Esophagus muscularis mucosa (tissue), 4 donors: ENCODE measurements at places on chromosomes 3 and 15. TPM values are rescaled to one million over a fixed set of nuclear protein-coding genes. Genes with fewer than 3 reads are reported as not detected.
A peak's percentile ranks its signal among the peaks of the same experiment; 100 is the strongest.

The C3orf70 gene
- 34.9 TPM for total RNA-seq

The IL12A gene
- 2.4 TPM for total RNA-seq

The SLC38A3 gene
- not detected for total RNA-seq

The SLC22A13 gene
- total RNA-seq = not detected

The CCR3 gene
- total RNA-seq = not detected

The TOPAZ1 gene
- not detected for total RNA-seq

The FBLN2 gene
- total RNA-seq = 135 TPM

The SEMA3B gene
- 37.4 TPM for total RNA-seq

The CFAP100 gene
- not detected for total RNA-seq

GRCh38 chr15:80873366-80873952 is 94.3 kb downstream of the CEMIP start:
- no peak for DNase-seq

DNA sequence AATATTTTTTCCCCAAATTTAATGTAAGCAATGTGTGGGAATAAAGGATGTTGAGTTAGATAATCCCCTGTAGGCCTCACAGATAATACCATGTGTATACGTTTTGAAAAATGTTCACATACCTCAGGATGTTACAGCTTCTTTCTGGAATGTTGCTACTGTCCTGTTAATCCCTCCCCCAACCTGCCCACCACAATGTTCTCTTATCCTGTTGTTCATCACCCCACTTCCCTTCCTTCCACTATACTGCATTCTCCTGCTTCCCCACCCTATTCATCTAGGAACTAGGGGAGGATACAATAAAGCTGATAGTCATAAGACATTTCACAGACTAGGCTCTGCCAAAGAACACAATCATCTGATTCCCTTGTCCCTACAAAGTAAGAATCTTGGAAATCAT is 92.1 kb downstream of the IGF2BP2 start:
- no peak for DNase-seq

- no peak for DNase-seq
Observed at GRCh38 chr3:98843266-98843959, 58.1 kb downstream of the DCBLD2 start.

DNA sequence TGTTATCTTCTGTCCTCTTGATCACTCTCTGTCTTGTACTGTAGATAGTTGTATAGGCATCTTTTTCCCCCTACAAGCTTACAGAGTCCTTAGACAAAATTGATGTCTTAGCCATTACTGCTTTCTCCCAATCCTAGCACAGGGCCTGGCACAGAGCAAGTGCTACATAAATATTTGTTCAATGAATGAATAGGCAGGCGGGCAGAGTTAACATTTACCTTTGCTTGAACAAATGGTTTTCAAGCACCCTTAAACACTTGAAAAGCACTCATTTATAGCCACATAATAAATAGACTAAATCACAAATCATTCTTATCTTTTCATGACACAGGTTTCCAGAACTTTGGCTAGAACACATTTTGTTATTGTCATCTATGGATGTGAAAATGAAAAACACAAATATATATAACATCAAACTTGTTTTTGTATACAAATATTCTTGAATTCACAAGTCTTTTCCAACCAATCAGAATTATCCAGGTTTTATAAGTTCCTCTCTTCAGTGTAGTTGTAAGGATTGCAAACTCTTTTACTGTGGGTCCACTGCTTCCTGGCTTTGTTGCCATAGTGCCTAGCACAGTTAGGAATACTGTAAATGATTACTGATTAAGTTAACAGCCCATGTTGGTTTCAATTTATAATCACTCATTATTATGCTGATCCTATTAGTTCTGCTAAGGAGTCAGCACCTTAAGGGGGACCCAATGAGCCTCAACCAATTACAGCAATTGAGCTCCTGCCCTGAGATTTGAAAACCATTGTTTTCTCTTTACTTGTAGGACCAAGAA is 61.9 kb downstream of the ISL2 start:
- no peak for DNase-seq

- DNase-seq = no peak
Observed at GRCh38 chr15:66599536-66600239, 33.9 kb upstream of the LCTL start.

GRCh38 chr15:37891766-37892368 is 42.6 kb upstream of the TMCO5A start:
- DNase-seq = no peak

DNA sequence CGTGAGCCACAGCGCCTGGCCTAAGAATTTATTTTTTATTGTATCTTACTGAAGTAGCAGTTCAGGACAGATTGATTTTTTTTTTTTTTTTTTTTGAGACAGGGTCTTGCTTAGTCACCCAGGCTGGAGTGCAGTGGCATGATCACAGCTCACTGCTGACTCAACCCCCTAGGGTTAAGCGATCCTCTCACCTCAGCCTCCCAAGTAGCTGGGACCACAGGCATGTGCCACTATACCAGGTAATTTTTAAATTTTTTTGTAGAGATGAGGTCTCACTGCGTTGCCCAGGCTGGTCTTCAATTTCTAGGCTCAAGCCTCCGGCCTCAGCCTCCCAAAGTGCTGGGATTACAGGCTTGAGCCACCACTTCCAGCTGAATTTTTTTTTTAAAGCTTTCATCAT is 99.8 kb upstream of the HERC1 start:
- no peak for DNase-seq

DNA sequence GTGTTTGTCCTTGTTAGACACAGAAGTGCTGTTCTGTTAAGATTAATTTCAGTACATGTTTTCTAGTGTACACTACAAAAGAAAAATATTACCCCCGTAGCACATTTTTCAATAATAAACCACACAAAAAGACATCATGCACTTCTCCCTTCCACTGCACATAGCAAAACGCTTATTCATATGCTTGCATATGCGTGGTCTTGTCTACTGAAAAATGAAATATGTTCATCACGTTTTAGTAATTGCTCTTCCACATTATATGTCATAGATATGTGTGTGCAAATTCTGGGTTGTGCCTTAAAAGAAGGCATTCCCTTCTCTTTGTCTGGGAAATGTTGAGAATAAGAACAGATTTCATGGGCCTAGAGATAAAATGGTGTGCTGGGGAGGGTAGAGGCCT is 353.9 kb downstream of the NSUN3 start:
- DNase-seq = no peak

GRCh38 chr3:146250449-146251382 is at the start of gene PLSCR4:
Gene PLSCR4 (minus strand): TSS chr3:146251105. CDS start chr3:146222071, 29,034 bp downstream.
- peak; percentile 95 for DNase-seq

- no peak for DNase-seq
Observed at GRCh38 chr3:105927741-105928140, 58.9 kb upstream of the CBLB start.

- peak; percentile 81 for DNase-seq
Observed at GRCh38 chr3:32454111-32454510, 48.5 kb downstream of the CMTM6 start.

GRCh38 chr3:186700267-186700666 is 16.9 kb upstream of the KNG1 start:
- no peak for DNase-seq

DNA sequence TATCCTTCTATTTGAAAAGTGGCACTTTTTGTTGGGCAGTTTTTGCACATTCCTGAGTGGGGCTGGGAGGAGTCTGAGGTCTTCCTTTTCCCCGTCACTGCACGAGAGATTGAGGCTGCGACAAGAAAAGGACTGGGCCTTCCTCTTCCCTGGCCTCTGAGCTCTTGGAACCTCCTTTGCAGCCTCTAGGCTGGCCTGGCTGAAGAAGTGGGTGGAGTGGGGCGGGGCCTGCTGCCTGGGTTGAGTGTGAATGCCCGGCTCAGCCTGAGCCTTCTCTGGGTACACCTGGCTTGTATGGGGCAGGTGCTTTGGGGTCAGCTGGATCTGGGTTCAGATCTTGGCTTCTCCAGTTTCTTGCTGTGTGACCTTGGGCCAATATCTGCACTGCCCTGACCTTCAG is 43.1 kb downstream of the PLXNA1 start:
- no peak for DNase-seq

DNA sequence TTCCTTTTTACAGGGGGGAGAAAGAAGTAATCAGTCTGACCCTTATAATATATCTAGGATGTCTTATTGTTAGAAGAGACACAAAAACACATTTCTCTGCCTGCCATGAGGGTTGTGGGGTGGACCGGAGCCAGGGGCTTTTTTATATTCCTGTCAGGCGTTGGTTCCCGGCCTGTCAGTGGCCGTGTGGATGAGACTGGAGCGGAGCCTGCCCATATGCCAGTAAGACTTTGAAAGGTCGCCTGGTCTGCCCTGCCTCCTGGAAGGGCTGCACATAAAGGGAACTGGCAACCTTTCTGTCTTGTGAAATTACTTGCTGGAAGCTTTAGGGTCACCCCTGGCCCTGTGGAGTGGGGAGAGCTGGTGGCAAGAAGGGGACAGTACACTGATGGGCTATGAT is 34.7 kb downstream of the MAP3K13 start:
- peak; percentile 12 for DNase-seq

- no peak for DNase-seq
Observed at GRCh38 chr3:100702082-100702979, 7.0 kb upstream of the TFG start.

DNA sequence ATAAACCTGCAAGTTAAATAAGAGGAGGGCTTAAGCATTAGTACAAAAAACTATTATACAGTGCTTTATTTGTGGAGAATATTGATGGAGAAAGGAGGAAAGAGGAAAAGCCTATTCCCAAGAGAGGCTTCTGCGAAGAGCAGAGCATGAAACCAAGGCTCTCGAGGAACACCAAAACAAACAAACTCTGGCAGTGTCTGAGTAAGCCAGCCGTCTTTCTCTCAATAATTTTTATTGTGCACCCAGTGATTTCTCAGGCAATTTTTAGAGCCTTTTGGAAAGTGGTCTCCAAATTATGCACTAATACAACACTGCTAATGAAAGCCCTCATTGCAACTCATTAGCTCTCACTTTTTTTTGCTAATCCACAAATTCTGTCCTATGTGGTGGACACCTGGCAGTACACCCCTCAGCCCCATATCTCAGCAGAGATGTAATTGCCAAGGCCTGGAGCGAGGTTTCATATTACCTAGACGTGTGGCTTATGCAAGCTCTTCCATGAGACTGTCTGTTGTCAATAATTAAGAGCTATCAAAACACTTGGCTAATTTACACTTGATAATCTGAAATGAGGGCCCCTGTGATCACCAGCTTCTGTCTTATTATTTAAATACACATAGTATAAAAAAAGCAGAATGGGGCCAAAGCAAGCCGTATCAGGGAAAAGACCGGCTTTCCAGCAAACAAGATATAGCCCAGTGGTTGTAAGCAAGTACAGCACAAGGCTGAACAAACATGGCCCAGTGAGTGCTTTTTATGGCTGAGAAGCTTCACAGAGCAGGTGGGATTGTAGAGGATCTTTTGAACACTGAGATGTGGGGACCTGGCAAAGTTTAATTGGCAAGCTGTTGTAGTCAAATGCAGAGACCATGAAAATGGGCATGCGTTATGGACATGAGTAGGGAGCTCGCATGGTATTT is 216.9 kb downstream of the ROBO2 start:
- DNase-seq = no peak

GRCh38 chr15:69067296-69067695 is 52.8 kb downstream of the NOX5 start:
- DNase-seq = no peak

DNA sequence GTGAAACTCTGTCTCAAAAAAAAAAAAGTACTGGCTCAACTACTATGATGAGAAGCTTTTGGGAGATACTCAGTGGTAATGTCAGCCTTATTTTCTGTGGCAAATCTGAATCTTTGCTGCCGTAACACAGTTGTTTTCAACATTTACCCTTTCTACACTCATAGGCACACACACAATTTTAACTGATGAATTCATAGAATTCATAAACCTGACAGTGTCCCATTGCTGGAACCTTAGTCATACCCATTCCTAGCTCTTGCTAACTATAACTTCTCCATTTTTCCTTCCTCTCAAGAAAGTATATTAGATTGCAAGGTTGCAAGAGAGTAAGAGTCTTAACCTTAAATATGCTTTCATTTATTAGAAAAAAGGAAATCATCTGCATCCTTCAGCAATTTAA is 496.6 kb downstream of the FHIT start:
- no peak for DNase-seq

DNA sequence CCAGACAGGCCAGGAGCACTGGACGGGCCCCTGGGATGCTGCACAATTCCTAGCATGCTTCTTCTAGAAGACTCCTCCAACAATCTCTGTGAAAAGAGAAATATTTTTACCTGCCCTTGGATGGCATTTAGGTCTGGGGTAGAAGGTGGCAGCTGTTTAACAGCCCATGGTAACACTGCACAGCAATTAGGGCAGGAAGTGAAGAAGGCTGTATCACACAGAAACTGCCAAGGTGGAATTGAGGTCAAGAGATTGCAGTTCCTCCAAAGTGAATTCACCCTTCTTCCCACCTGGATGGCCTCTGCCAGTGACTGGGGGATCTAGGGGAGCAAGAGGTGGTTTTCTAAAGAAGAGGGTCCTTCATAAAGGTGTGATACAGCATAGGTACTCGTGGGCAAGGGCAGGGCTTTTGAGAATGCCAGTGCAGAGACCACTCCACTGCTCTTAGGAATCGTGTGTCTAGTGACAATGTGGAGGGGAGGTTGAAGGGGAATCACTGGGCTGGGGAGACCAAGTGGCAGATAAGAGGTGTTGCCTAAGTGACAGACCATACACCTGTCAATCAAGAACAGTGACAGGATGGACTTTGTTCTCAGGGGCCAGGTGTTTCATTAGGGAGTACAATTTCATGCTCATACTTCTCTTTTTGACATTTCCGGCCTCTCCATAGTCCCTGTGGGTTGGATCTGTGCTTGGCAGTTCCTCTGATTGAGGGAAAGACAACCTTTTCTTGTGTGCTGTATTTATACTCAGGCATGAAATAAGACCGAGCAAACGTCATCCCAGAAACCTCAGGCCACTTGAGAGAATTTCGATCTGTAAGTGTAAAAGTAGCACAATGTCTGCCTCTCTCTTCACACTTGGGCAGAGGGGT is 83.5 kb upstream of the BCL6 start:
- DNase-seq = peak; percentile 81

DNA sequence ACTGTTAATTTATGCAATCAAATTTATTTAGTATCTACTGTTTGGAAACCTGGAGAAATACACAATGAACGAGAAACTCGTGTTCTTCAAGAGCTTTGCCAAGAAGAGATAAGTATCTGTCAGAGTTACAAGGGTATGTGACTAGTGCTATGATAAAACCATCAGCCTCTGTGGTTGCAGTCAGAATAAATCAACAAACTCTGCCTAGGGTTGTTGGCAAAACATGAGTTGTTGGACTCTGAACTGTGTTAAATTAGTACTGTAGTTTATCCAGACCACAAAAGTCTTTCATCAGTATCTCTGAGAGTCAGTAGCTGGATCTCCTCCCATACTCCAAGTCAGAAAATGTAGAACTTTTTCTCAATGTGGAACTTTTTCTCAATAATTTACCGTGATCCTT is 918.4 kb downstream of the NAALADL2 start:
- no peak for DNase-seq
